ENCODE measurements at places on chromosomes 7 and 10.

DNA sequence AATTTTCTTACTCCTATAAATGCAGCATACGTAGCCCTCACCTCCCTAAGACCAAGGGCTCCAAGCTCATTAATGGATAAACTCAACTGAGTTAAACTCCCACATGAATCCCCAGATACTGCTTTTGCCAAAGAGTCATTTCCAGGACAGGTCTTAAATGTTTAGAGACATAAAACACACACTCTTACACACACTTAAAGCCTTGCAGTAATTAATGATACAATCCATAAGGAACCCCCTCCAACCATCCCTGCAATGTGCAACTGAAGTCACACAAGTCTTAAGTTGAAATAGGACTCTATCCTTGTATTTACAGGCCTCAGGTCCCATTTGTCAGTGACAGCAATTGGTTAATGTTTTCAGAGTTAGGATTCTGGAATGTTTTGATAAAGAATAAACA, 194.1 kb downstream of the FANK1 start:
- DNase-seq, result no peak

- DNase-seq, result no peak
Observed at GRCh38 chr7:154231732-154232131, 179.5 kb downstream of the DPP6 start.

- DNase-seq, result no peak
Observed at GRCh38 chr10:101075775-101076174, 14.0 kb downstream of the KAZALD1 start.

- DNase-seq, result peak; percentile 40
Observed at GRCh38 chr7:141356161-141356560, 195.0 kb upstream of the AGK start.

- DNase-seq, result no peak
Observed at GRCh38 chr10:59611048-59611447, 98.6 kb downstream of the SLC16A9 start.

GRCh38 chr7:137992550-137993394, 9.1 kb downstream of the CREB3L2 start:
- no peak for DNase-seq

DNA sequence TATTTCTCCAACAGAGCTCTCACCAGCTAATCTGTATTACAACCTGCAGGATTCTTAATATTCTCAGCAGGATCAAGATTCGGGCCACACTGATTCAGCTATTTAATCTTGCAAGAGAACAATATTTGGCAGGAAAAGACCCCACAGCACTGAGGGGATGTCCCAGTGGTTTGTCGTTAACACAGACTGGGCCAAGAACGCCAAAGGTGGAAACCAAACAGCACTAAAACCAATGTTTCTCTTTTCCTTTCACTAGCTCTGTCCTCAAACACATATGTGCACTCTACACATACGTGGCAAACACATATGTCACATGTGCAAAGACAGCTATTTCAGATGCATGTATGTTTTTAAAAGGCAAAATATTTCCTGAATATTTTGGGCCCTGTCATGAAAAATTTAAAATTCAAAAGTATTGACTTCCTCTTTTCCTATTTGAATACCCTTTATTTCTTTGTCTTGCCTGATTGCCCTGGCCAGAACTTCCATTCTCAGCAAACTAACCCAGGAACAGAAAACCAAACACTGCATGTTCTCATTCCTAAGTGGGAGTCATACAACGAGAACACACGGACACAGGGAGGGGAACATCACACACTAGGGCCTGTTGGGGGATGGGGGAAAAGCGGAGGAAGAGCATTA, 51.7 kb upstream of the NEBL start:
- no peak for DNase-seq

DNA sequence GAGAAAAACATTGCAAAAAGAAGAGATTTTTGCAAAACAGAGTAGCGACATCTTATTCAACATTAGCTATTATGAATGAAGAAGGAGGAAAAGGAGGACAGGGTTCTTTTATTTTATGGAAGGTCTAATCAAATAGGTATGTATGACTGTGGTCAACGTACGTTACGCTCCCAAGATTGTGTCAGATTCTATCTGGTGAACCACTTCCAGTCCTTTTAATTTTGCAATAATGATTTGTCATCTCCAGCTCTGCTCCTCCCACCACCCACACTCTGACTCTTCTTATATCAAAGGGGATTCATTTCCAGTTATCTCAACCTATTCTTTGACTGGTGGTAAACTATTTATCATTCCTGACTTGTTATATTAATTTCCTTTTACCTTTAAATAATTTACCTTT, 259.9 kb downstream of the CACNA2D1 start:
- DNase-seq, result no peak

- no peak for DNase-seq
Observed at GRCh38 chr7:27899601-27900000, 159.6 kb downstream of the TAX1BP1 start.

DNA sequence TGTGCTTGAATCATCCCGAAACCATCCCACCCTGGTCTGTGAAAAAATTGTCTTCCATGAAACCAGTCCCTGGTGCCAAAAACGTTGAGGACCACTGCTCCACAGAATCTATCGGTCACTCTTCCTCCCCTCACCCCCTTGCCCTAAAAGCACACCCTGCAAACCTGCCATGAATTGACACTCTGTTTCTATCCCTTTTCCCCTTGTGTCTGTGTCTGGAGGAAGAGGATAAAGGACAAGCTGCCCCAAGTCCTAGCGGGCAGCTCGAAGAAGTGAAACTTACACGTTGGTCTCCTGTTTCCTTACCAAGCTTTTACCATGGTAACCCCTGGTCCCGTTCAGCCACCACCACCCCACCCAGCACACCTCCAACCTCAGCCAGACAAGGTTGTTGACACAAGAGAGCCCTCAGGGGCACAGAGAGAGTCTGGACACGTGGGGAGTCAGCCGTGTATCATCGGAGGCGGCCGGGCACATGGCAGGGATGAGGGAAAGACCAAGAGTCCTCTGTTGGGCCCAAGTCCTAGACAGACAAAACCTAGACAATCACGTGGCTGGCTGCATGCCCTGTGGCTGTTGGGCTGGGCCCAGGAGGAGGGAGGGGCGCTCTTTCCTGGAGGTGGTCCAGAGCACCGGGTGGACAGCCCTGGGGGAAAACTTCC, 784 bp upstream of the SERPINE1 start:
- DNase-seq, result no peak

DNA sequence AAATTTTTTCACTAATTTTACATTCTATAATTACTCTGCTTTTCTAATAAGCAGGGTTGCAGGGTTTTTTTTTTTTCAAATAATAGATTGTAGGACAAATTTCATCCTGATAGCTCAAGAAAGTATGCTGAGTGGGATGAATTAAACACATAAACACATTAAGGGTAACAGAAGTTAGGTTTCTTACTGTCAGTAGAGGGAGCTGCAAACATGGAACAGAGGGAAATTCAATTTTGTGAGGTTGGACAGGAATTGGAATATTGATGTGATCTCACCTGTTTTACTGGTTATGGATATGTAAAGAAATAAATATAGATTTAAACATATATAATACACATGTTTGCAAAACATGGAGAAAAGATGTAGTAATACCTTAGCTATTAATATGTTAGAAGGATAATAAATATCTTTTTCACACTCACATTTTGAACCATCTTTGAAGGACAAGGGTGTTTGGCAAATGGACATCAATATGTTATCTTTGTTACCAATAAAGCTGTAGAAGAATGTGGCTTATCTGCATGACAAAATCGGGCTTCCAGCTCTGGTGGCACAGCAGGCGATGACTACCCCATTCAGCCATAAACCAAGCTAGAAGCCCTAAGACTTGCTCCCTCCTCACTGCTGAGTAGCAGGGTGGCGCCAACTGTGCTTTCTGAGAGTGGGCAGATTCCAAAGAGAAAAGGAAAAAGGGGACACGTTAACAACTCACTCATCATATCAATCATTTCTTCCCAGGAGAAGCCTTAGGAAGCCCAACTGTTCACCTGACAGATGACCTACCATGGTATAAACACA, 1257.4 kb downstream of the GATA3 start:
- no peak for DNase-seq

DNA sequence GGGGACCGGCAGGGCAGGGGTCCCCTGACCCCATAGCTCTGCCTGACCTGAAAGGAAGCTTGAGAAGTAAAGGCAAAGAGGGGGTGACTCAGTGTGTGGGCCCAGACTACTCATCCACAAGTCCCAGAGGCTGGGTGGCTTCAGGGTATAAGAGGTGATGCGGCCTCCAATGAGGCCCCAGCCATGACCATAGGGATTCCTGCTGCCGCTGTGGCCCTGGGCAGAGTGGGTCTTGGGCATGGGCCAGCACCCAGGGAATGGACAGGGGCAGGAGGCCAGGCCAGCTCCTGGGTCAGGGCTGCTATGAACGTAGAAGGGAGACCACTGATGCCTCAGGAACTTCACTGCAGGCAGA, 64.4 kb upstream of the EBF3 start:
- DNase-seq, result no peak

DNA sequence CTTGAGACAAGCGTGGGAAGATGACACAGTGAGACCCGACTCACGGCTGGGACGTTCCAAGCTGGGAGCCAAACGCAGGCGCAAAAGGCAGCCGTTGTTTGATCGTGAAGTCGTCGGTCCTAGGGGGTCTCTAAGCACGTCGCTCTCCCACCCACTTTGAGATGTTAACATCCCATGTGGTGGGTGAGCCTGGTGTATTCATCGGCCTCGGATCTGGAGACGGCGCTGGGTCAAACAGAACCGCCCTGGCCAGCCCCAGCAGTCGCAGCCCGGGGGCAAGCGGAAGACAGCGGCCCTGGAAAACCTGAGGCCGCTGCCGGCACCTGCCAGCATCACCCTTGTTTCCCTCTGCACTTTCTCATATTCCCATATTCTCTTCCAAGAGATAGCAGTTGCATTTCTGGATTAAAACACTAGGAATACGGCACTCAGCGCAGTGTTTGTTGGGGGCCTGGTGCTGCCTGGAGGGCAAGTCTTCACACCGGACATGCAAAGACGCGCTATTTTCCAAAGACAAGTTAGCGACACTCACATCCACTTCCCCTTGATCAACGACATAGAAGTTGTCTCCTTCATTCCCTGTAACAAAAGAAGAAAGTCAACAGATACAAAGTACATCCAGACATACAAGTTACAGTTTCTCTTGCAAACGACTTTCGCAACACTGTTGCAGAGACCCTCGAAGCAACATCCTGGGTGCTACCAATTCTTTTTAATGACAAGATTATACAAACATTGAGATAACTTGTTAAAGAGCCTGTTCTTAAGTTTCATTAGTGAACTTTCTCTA, 86.2 kb upstream of the PDGFA start:
- no peak for DNase-seq

GRCh38 chr10:116899626-116900025, 50.3 kb downstream of the ENO4 start:
- no peak for DNase-seq

DNA sequence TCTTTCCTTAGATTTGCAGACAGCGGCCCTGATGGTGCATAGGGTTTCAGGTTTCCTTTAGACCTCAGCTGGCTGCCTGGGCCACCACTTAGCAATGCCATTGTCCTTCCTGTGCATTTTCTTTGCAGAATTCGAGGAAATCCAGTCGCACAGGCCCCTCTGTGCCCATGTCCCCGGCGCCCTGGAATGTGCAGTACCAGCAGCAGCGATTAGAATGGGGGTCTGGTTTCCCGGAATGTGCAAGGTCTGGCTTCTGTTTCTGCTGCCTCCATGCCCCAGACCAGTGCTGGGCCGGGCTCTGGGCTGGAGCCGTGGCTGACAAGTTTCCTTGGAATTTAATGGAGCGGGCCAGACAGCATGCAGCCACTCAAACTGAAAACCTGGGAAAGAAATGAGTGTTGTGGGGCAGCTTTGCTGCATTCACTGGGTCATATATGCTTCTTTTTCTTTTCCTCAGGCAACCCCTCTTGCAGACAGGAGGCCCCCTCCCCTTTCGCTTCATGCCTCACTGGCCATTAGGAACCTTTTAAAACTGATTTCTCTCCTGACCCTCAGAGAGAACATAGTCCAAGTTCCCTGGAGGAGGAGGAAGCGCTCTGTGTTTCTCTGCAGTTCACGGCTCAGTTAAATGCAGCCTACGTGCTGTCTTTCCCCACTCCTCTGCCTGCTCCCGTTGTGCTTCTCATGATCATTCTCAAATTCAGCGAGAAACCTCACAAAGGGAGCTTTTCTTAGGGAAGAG, 14.4 kb downstream of the HTRA1 start:
- DNase-seq, result no peak

Data from retinal pigment epithelial cell (primary cell).